Fibroblast of skin of left biceps (primary cell): ENCODE measurements at places on chromosomes 7 and 10.

DNA sequence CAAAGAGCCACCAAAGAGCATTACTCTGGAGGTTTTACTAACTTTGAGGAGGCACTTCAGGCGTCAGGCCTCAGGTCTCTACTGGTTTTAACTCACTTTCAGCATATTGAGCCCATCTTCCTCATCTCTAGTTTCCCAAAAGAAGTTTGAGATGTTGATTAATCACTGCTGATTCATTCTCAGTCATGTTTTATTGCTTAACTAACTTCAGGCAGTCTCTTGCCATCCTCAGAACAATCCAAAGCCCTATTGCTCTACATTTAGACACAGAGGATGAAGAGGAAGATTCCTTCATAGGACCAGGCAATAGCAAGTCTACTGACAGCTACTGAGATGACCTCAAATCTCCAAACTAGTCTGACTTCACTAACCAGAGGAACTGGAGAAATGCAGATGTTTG is 39.1 kb upstream of the BET1 start:
- peak; percentile 20 for DNase-seq

DNA sequence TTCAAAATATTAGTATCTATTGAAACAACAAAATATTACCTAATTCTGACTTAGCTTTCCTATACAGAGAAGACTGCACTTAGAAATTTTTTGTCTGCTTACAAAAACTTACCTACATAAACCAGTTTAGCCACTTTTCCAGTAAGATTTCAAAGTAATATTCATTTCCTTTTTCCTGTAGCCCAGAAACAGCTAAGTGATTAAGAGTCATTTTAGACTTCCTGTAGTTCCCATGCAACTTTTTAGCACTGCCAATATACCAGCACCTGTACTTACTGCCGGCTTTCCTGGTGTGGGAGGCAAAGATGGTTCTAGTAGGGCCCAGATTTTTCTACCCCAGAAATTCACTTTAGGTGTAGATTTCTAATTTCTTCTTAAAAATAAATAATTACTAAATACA is 21.8 kb downstream of the NT5C2 start:
- DNase-seq: no peak

DNA sequence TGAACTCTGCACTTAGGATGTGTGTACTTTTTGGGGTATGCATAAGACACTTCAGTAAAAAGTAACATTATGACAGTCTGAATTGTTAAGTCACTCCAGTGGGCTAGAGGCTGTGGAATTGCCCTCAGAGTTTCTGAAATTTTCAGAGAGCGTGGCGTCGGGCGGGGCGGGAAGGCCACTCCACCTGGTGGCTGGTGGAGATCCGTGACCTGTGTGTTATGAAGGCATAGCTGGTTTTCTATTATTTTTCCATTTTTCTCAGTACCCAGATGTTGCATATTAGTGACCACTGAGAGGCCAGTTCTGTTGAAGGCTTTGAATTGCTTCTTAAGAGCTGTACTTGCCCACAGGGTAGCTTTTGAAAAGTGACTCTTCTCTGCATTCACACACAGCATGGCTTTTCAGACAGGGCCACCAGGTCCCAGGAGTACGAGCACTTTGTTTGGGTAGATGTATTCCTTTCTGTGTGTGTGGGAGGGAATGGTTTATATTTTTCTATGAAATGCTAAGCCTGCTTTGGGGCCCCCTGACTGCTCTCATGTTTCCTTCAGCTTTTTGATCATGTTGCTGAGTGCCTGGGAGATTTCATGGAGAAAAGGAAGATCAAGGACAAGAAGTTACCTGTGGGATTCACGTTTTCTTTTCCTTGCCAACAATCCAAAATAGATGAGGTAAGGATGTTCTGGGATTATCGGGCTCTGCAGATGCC is 52.3 kb downstream of the TACR2 start:
- DNase-seq: no peak

- no peak for DNase-seq
Observed at GRCh38 chr10:127826154-127826725, 66.5 kb downstream of the CLRN3 start.

- no peak for DNase-seq
Observed at GRCh38 chr7:19079066-19079465, 38.4 kb downstream of the TWIST1 start.

- DNase-seq: no peak
Observed at GRCh38 chr7:101743995-101744360, 73.4 kb upstream of the CUX1 start.

DNA sequence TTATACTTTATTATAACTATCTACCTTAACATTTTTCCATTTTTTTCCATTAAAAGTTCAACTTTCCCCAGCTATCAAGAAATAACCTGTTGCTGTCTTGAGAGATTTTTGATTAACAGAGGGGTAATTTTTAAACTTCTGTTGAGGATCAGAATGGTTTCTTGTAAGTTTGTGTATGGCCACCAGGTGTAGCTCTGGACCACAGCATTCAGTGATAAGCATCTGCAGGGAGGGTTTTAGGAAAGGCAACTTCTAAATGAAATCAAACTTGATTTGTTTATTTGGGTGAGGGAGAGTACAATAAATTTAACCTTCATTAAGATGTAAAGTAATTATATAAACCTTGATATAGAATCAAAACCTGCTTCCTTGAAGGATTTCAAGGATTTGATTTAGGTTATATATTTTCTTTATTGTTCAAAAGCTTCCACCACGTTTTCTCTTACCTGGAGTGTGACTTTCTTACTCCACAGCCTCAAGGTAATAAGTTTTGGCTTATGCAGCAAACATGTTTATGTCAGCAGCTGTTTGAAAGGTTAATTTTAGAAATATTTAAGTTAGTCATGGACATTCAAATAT is 153.3 kb downstream of the STK31 start:
- peak; percentile 20 for DNase-seq

- DNase-seq: peak; percentile 54
Observed at GRCh38 chr10:90319188-90319914, 538.5 kb downstream of the HTR7 start.

GRCh38 chr10:74380795-74381194 is 229.8 kb downstream of the ADK start:
- no peak for DNase-seq

- DNase-seq: no peak
Observed at GRCh38 chr10:132859084-132859855, 73.3 kb upstream of the NKX6-2 start.

DNA sequence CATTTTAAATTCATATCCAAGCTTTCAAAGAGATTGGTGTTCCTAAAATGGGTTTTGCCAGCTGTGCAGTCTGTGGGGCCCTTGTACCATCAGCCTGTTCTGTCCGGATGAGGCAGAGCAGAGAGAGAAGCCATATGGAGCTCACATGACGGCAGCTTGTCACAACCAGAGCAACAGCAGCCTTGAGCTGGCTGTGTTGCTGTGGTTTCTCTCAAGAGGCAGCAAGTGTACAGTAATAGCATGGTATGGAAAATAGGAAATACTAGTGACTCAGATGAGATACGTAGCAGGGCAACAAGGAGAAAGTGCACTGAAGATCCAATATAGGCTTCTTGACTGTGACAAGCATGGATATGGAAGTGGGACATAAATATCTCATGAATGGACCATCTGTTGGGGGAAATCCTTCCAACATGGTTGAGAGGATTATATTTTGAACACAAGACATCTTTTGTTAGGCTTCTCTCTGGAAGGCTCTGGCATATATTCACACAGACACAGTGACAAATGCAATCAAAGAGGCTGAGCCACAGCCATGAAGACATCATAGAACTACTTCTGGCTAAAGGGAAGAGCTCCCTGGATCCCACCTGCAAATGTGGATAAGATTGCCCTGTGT is 251.0 kb upstream of the TAC1 start:
- no peak for DNase-seq

GRCh38 chr10:131722121-131722520 is 178.7 kb upstream of the PPP2R2D start:
- DNase-seq: no peak

DNA sequence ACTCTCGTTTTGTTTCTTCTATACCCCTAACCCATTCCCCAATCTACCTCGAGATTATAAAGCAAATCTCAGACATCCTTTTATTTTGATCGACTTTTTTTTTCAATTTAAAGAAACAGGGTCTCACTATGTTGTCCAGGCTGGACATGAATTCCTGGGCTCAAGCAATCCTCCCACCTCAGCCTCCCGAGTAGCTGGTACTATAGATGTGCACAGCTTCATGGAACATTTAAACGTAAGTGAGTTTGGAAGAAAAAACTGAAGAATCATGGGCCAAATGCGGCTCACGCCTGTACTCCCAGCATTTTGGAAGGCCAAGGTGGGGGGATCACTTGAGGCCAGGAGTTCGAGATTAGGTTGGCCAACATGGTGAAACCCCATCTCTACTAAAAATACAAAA is 96.0 kb downstream of the UPF2 start:
- no peak for DNase-seq

- DNase-seq: no peak
Observed at GRCh38 chr7:11369696-11370095, 396.0 kb downstream of the PHF14 start.

DNA sequence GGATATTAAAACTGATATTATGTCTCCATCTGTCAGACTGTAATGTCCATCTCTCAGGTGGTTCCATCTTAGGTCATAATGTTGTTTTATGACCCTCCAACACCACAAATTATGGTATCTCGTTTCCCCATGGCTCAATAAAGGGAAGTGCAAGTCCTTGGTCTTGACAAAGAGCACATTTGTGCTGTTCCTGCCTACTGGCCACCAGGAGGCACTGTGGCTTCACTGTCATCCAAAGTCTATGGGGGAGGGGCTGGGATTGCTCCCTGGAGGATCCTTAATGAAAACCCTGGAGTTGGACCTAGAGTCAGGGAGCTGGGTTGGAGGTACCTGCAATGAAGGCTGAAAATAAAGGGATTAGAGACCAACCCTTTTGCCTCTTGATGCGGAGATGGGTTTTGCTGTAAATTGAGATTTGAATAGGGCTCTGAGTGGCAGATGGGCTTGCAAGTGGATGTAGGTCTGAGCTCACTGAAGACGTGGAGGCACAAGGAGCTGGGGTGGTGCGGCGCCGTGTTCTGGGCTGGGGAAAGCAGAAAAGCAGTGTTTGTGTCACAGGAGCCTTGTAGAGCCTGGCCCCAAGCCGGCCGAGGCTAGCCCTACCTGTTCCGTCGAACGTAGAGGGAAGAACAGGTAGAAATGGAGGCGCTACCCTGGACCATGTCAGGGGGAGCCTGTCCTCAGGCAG is 180.5 kb upstream of the PRSS58 start:
- DNase-seq: no peak

- DNase-seq: no peak
Observed at GRCh38 chr10:8670461-8670860, 616.0 kb downstream of the GATA3 start.

- no peak for DNase-seq
Observed at GRCh38 chr10:71725998-71726579, 6.5 kb upstream of the C10orf105 start.

DNA sequence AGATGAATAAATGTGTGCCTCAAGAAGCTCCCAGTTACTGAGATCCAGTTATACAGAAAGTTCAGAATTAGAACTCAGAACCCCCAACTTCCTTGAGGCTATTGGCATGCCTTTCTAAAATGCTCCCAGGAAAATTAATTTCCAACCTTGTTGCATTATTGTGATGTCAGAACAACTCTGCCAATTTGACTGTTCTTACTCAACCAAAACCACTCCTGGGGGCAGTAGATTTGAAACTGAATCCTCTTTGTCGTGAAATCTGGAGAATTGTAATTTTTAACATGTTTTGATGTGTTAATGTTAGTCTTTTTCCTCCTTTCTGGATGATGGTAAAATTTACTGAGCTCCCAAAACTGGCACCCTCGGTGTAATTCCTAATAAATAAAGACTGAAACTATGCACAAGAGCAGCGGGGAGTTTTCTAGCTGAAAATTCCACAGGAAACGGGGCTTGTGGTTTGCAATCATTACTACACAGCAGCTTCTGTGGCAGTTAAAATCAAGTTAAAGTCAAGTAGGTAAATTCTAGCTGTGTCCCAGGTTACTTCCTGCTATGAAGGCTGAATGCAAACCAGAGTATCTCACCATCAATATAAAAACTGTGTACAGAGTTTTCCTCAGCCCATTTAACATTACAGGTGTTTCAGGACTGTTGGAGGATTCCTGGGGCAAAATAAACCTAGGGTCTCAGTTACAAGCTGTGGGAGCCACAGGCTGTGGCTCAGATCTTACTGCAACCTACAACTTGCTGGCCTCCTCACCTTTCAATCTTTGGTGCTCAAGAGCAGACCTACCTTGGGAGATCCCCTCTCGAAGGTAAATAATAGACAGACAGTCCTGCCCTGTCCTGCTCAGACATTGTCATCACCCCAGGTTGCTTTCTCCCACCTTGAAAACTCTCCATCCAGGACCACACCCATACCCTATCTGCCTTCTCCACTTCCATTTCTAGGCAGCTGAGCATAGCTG is 156.3 kb upstream of the KMT2E start:
- DNase-seq: no peak

GRCh38 chr10:35092851-35093250 is 2.7 kb upstream of the CUL2 start:
- no peak for DNase-seq

GRCh38 chr10:98450618-98451017 is 3.9 kb upstream of the HPS1 start:
- no peak for DNase-seq

DNA sequence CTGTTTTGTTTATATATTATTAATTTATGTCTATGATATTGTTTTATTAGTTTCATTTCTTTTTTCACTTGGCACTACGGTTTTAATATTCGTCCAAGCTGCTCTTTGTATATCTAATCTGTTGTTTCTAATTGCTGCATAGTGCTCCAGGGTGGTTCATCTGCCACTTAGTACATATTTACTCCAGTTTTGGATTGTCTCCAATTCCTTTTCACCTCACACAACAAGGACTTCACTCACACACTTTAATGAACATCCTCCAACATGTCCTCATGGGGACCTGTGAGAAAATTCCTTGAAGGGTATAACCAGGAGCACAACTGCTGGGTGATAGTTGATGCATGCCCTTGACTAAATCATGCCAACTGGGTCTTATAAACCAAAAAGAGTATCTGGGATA is 14.1 kb upstream of the NOC3L start:
- DNase-seq: no peak

GRCh38 chr10:79028056-79028430 is 40.7 kb upstream of the ZMIZ1 start:
- no peak for DNase-seq

DNA sequence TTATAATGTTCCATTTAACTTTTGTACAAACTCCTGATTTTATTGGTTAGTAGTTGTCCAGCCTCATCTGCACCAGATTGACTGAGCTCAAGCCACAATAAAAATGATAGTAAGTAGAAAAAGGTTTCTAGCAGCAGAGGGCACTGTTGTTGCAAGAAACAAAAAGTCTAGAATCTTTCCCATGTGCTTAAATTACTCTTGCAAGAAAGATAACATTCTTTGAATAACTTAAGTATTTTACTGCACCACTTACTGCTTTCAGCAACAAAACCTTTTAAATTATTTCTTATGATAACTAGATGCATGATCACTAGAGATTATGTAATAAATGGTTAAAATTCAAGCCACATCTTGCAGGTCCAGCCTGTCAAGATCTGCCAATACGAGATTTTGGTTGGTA is 27.0 kb downstream of the LMOD2 start:
- peak; percentile 38 for DNase-seq
